ENCODE measurements at places on chromosomes 2 and 18.

DNA sequence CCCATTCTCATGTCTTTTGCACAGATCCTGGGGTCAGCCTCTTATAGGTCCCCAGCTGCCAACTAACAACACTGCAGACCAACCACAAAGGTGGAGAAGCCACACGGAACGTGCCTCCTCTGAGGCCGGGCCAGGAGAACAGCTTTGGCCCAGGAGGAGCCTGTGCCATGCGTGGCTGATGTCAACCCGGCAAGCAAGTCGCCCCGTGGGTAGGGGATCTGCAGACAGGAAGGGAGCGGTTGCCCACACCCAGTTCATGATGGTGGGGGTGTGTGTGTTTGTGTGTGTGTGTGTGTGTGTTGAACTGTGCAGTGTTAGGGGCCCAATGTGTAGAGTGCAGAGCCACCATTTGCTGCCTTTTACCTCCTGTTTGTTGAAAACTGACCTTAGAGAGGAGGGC, 2.4 kb upstream of the CLEC4F start:
- DNase-seq = no peak

DNA sequence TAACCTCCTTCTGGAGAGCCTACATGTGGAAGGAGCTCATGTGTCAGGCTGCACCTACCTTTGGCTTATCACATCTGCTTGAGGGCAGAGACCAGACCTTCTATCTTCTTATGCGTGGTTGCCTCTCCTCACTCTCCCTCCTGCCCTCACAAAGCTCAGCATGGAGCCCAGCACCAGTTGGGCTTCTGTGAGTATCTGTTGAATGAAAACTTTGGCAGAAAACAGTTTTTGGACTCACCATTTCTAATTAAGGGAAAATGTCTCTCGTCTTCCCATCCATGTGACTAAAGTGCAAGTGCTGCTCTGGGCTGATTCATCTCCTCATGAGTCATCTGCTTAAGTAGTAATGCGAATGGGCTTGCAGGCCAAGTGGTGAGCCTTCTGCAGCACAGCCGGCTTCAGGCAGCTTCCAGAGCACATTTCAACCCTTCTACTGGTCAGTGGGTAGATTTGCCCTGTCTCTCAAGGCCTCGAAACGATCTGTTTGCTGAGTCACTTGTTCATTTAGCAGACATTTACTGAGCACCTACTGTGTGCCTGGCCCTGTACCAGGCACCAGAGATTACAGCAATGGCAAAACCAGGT, 102.6 kb downstream of the VSNL1 start:
- peak; percentile 72 for DNase-seq

DNA sequence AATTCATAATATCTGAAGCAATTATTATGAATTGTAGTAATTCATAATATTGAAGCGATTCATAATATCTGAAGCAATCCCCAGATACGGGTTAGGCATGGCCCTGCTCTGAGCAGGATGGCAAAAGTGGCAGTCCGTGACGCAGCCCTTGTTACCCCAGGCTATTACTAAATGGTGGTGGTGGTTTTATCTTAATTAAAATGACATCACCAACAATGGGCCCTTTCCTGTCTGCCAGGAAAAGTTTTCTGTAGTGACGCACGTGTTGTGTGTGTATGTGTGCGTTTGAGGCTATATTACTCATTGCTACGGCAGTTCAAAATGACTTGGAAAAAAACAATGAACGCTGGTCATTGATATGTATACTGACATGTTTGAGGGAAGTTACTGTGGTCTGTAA, 10.6 kb upstream of the MOCOS start:
- DNase-seq = no peak

- no peak for DNase-seq
These were observed 220.1 kb downstream of the NAPG start for GRCh38 chr18:10745971-10746370.

DNA sequence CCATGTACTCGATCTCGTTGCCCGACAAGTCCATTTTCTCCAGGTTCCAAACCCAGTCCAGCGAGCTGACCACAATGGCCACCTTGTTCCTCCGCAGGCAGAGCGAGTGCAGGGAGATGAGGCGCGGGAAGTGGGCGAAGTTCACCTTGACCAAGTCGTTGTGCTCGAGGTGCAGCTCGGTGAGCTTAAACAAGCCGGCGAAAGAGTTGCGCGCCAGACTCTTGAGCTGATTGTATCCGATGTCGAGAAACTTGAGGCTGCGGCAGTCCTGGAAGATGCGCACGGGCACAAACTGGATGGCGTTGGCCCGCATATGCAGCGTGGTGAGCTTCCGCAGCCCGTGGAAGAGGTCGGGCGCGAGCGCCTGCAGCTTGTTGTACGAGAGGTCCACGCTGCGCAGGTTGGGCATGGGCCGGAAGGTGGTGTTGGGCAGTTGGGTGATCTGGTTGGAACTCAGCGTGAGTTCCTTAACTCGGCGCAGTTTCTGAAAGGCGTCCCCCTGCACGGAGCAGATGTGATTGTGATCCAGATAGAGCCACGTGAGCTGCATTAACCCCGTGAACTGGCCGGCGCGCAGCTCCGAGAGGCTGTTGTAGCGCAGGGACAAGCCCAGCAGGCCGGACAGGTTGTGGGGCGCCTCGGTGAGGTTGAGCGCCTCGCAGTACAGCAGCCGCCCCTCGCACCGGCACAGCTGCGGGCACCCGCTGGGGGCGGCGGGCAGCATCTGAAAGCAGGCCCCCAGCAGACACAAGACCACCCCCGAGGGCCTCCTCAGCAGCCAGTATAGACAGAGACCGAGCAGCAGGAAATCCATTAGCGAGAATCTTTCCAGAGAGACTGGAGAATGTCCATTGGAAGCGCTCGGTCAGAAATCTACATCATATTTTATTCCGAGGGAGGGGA, 1.3 kb downstream of the LRRTM1 start:
- no peak for DNase-seq
